NCI-H446 treated with DMSO at 0.1 percent for 48 hours (cell line): ENCODE measurements at places on chromosomes 5 and 9.
A peak's percentile ranks its signal among the peaks of the same experiment; 100 is the strongest.

GRCh38 chr5:16936989-16937438 lies 926 bp upstream of the MYO10 start:
- no peak for DNase-seq

GRCh38 chr5:32163785-32164184 lies 10.3 kb downstream of the GOLPH3 start:
- DNase-seq, result no peak

DNA sequence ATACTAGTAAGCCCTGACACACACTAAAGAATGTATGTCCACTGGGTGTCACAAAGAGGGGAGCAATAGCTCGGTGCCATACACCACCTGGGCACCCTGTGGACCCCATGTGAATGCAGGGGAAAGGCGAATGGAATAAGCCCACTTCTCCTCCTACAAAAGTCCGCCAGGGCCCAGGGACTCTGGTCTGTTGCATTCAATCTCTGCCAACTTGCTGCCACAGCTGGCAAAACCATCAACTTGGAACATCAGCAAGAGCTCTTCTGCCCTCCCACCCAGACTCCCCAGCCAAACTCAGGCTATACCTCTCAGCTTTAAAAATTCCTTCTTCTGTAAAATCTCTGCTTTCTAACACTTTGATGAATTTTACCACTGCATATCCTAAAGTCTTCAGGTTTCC lies 54.5 kb downstream of the PFDN1 start:
- DNase-seq, result no peak

GRCh38 chr5:98016771-98017170 lies 756.7 kb upstream of the RGMB start:
- no peak for DNase-seq

GRCh38 chr5:132674671-132675506 lies 1.1 kb downstream of the IL4 start:
- no peak for DNase-seq

DNA sequence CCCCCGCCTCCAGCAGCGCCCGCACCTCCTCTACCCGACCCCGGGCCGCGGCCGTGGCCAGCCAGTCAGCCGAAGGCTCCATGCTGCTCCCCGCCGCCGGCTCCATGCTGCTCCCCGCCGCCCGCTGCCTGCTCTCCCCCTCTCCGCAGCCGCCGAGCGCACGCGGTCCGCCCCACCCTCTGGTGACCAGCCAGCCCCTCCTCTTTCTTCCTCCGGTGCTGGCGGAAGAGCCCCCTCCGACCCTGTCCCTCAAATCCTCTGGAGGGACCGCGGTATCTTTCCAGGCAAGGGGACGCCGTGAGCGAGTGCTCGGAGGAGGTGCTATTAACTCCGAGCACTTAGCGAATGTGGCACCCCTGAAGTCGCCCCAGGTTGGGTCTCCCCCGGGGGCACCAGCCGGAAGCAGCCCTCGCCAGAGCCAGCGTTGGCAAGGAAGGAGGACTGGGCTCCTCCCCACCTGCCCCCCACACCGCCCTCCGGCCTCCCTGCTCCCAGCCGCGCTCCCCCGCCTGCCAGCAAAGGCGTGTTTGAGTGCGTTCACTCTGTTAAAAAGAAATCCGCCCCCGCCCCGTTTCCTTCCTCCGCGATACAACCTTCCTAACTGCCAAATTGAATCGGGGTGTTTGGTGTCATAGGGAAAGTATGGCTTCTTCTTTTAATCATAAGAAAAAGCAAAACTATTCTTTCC lies 19.3 kb downstream of the CDKN2A start:
- DNase-seq, result peak; percentile 88

DNA sequence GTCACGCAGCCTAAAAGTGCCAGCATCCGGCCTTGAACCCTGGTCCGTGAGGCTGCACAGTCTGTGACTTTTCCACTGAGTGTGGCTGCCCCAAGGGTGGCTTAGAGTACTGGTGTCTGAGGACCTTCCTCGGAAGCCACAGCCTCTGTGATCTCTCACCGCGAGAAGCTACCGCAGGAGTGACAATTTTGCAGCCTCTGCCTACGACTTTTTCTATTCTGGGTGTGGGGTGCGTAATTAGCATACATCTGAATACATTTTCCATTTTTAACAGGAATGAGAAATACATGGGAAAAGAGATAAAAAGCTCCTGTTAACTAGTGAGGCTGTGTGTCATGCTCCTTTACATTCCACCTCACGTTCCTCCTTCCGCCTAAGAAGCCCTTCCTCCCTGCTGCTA lies 48.3 kb upstream of the HRH2 start:
- DNase-seq, result no peak

DNA sequence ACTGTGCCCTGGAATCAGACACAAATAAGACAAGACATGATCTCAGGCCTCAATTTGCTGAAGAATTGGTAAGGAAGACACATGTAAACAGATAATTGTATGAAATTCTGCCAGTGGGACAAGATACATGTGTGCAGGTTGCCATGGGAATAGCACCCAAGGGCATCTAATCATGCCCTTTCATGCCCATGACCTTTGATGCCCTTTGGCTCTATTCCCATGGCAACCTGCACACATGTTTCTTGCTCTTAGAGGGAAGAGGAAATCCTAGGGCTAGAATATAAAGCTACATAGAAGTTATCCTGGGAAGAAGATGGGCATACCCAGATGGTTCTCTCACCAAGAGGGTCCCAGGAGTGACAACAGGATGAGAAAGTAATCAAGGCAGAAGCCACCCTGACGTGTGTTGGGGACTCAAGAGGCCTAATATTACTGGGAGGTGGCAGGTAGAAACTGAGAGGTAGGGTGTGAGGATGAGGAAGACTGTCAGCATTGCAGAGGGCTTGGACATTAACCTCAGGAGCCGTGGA lies 34.4 kb downstream of the P4HA2 start:
- no peak for DNase-seq

DNA sequence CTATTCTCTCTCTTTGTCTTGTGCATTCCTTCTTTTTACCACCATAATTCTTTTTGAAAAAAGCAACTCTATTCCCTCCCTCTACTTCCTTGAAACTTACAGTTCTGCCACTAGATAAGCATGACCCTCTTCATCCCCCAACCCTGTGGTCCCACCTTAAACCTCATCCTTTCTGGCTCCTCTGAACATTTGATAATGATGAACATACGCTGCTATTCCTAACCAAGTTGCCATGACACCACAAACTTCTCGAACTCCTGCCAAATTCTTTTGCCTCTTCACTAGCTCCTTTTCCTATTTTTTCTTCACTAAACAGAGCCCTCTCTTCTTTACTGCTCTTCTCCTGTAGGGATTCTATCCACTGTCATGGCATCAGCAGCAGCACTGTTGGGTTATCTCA lies 57.1 kb downstream of the MOCS2 start:
- no peak for DNase-seq

DNA sequence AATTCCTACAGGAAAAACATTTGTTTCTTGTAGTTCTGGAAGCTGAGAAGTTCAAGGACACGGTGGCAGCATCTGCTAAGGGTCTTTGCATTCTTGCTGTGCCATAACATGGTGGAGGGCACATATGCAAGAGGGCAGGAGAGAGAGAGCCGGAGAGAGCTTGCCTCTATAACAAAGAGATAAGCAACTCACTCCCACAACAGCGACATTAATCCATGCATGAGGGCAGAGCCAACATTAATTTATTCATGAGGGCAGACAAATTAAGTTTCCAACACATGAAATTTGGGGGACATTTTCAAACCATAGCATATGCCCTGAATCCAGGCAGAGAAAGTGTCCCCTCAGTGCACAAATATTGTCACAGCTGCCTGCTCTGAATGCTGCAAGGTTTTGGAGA lies 4.4 kb upstream of the GTF3C5 start:
- no peak for DNase-seq

DNA sequence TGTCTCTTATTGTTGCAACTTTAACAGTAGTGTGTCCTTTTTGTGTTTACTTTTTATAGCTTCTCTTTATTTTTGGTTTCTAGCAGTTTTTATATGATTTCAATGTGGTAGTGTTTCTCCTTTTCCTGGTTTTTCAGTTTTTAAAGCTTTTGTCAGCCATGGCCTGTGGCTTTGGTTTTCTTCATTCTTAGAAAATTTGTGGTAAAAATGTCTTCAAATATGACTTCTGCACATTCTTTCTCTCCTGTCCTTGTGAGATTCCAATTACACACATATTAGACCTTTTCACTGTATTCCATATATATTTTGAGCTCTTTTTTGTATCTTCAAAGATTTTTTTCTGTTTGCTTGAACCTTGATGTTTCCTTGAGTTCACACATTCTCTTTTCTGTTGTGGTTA lies 180.5 kb downstream of the CNTLN start:
- no peak for DNase-seq

DNA sequence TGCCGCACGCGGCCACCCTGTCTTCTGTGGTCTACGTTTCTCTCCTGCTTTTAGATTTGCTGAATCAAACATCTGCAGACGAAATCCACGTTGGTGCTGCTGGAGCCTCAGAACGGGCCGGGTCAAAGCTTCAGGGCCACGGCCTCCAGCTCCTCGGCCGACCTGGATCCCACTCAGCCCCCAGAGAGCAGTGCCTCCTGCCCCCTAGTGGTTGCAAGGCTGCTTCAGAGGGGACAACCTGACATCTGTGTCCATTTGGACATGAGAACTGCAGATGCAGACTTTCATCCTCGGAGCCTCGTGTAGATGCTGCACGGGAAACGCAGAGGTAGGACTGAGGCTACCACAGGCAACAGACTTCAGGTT lies 23.0 kb upstream of the SLC6A3 start:
- DNase-seq, result no peak

GRCh38 chr9:33229359-33230114 lies 10.4 kb upstream of the SPINK4 start:
- peak; percentile 31 for DNase-seq

DNA sequence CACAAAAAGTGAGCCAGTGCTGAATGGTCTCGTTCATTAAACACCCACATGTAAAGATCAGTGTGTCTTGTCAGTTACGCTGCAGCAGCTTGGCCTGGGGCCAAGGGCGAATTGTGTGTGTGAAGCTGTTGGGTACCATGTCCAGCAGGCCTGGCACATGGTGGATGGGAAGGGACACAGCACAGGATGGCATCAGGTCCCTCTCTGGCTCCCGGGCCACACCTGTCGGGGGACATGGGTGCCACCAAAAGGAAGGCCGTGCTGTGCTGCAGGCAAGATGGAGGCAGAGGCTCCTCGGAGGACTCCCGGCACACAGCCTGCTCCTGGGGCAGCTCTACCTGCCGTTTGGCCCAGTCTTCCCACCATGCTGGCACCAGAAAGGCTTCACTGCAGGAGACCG lies 32.0 kb downstream of the NKD2 start:
- DNase-seq, result no peak

- DNase-seq, result no peak
These were observed 114.1 kb downstream of the SYK start for GRCh38 chr9:90915693-90916092.

- no peak for DNase-seq
These were observed 212.3 kb upstream of the DAP start for GRCh38 chr5:10973316-10973715.

DNA sequence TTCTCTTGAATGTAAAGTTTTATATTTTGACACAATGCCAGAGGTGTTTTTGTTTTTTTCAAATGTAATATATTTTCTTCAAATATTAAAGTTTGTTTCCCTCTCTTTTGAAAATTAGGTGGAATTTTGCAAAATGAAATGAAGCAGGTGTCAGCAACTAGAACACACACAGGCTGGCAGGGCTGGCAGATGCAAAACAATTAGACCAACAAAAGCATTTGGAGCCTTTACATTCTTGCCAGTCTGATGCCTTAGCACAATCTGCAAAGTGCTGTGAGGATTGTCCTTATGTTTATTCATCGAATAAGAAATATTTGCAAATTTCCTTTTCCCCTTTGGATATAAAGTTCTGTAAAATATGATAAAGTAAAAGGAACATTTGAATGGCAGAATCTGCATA lies 1063.9 kb downstream of the CDH9 start:
- DNase-seq, result no peak

DNA sequence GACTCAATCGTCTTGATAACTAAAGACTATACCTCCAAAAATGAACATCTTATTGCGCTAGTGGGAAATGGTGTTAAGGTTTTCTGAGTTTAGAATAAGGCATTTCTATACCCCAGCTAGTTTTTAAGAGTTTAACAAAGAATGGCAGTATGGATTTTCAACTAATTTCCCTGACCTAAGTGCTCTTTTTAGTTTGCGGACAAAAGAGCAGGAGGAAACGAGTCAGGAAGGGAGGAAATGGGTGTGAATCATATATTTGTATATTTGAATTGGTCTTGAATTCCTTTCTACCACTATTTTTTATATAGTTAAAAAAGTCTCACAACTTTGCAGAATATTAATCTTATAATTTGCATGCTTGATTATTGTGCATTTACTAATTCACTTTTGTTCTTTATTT lies 516.3 kb upstream of the ZNF608 start:
- DNase-seq, result no peak

- DNase-seq, result no peak
These were observed 32.7 kb upstream of the SPARC start for GRCh38 chr5:151719228-151720000.

- DNase-seq, result no peak
These were observed 47.3 kb upstream of the ACTBL2 start for GRCh38 chr5:57529864-57530263.

DNA sequence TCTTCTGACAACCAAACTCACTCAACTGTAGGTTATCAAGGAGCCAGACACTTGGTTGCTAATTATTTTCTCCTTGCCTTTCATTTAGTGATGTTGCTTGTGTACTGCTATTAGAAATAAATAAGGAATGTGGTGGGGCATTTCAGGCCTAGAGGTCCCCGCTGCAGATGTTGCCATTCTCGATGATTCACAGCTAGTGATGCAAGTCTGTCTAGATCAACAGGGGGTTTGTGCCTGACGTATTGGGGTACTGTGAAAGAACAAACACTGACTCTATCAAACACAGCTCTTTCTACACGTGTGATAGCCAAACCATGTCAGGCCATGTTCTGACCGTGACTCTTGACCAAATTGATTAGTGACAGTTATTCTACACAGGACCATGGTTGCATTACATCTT lies 144.7 kb downstream of the OSTF1 start:
- DNase-seq, result no peak

DNA sequence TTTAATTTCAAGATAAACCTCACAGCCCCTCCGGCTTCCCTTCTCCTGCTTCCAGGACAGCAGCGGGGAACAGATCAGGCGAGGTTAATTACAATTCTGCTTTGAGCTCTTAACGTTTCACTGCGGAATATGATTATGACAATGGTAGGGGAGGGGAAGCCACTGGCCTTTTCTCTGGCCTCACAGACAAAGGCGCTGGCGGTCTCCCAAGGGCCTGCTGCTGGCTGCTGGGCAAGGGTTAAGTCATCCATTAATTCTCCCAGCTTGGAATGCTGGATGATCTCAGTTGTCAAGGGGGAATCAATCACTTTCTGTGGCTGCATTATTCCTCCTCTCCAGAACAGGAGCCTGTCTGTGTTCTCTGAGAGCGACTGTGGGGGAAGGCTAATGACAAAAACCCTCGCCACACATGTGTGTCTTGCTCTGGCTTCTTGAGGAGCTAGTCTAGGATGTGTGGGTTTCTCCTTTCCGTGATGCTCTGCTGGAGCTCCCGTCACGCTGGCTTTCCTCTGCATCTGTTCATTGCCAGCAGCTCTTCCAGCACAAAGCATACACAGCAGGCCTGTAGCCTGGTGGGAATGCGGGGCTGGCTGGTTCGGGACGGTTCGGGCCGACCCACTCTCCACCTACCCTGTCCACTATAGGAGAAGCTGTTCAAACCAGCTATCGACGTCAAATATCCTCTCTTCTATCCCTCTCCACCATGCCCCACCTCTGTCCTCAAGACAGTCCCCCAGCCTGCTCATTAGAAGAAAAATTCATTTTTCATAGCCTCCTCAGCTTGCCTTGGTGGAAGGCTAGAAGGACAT lies 82.8 kb downstream of the DCP2 start:
- DNase-seq, result peak; percentile 62

GRCh38 chr5:10229306-10230048 lies 20.2 kb downstream of the ATPSCKMT start:
- DNase-seq, result no peak

GRCh38 chr5:156623381-156624040 lies 226.6 kb upstream of the PPP1R2B start:
- no peak for DNase-seq
